Muscle of leg (tissue), 16 donors: ENCODE measurements at places on chromosomes 1 and 21. TPM values are rescaled to one million over a fixed set of nuclear protein-coding genes. Genes with fewer than 3 reads are reported as not detected.
A peak's percentile ranks its signal among the peaks of the same experiment; 100 is the strongest.

Gene TFF2
- polyA plus RNA-seq, result 0.49 TPM

GRCh38 chr1:81313289-81313688 lies 487.4 kb upstream of the ADGRL2 start:
- DNase-seq, result no peak
- no peaks in the 10 kb centered on the region for H3K27me3 ChIP-seq
- no peak overlapping the region for H3K27ac ChIP-seq
- H3K4me1 ChIP-seq, result no peaks in the 10 kb centered on the region

- H3K27me3 ChIP-seq, result no peaks in the 10 kb centered on the region
- no peaks in the 10 kb centered on the region for H3K36me3 ChIP-seq
- no peak overlapping the region for H3K4me3 ChIP-seq
- H3K4me1 ChIP-seq, result peaks cover 5% of the 10 kb centered on the region
- no peak for DNase-seq
Measured at GRCh38 chr21:29082046-29082815, 8.8 kb upstream of the CCT8 start.

Gene TNFRSF9
- 0.09 TPM for polyA plus RNA-seq

Gene SAMD13
- polyA plus RNA-seq, result 6.5 TPM

DNA sequence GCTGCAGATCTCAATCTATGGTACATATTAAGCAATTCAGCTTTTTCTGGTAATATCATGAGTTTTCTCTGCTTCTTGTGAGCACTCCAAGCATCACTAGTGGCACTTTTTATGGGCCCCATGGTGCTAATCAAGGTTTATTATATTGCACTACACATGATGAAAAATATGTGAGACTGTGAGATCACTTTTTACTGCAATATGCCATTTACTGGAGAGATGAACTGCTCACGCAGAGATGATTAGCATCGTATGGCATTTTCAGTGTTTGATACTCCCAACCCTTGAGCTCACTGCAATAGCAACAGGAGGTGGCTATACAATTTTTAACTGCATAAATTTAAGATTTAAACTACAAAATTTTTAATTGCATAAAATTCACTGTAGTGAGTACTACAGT lies 8.7 kb upstream of the KCNK1 start:
- DNase-seq, result no peak
- H3K27me3 ChIP-seq, result peaks cover 2% of the 10 kb centered on the region
- no peak overlapping the region for H3K4me3 ChIP-seq
- H3K4me1 ChIP-seq, result no peaks in the 10 kb centered on the region
- no peak overlapping the region for H3K27ac ChIP-seq

Gene MYOG
- 412 TPM for polyA plus RNA-seq

- H3K27ac ChIP-seq, result no peak overlapping the region
- no peaks in the 10 kb centered on the region for H3K27me3 ChIP-seq
- peaks cover 28% of the 10 kb centered on the region for H3K4me1 ChIP-seq
- DNase-seq, result peak; percentile 38
Measured at GRCh38 chr1:157155658-157156057, 17.5 kb upstream of the ETV3 start.

- peaks cover 5% of the 10 kb centered on the region for H3K4me1 ChIP-seq
- H3K27ac ChIP-seq, result peak overlapping the region; percentile 47
- no peaks in the 10 kb centered on the region for H3K36me3 ChIP-seq
- H3K27me3 ChIP-seq, result no peaks in the 10 kb centered on the region
- H3K4me3 ChIP-seq, result no peak overlapping the region
Measured at GRCh38 chr1:192904438-192904895, 95.6 kb downstream of the RGS2 start.

- no peaks in the 10 kb centered on the region for H3K27me3 ChIP-seq
- no peak overlapping the region for H3K4me3 ChIP-seq
- no peak for DNase-seq
- H3K27ac ChIP-seq, result no peak overlapping the region
- H3K36me3 ChIP-seq, result no peaks in the 10 kb centered on the region
- no peaks in the 10 kb centered on the region for H3K4me1 ChIP-seq
Measured at GRCh38 chr1:92901126-92901525, 60.1 kb downstream of the DIPK1A start.

DNA sequence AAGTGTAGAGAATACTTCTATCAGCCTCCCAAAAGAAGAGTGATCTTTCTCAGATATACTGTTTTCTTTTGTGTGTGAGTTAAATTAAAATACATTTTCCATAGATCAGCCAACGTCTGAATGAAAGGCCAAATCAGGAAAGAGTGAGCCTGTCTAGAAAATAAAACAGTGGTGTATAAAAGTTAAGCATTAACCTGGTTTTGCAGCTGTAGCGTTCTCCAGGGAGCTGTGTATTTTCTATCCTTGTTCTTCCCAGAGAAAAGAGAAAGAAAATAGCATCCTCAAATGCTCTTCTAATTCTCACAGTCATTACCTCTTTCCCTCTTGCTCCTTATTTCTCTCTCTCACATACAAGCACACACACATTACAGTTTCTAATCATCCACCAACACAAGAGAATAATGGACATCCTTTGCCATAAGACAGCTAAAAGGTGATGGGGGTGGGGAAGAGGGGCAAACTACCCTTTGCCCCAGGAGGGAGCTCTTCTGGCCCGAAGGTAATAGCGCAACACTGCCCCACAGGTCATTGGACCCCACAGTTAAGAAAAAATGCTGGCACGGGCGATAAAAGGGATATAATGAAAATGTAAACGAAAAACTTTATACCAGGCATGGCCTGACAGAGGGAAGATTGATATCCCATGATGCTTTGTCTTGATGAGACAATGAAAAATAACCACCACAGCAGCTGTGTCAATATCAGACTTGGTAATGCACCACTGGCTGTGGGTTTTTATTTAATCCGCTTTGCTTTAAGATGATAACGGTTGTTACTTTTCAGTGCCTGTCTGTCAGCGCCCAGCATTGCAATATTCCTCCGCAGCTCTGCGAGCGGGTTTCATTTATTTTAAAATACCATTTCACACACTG lies 150.3 kb downstream of the NUF2 start:
- H3K27me3 ChIP-seq, result no peaks in the 10 kb centered on the region
- peak; percentile 20 for DNase-seq
- no peak overlapping the region for H3K4me3 ChIP-seq
- H3K27ac ChIP-seq, result no peak overlapping the region
- no peaks in the 10 kb centered on the region for H3K4me1 ChIP-seq

DNA sequence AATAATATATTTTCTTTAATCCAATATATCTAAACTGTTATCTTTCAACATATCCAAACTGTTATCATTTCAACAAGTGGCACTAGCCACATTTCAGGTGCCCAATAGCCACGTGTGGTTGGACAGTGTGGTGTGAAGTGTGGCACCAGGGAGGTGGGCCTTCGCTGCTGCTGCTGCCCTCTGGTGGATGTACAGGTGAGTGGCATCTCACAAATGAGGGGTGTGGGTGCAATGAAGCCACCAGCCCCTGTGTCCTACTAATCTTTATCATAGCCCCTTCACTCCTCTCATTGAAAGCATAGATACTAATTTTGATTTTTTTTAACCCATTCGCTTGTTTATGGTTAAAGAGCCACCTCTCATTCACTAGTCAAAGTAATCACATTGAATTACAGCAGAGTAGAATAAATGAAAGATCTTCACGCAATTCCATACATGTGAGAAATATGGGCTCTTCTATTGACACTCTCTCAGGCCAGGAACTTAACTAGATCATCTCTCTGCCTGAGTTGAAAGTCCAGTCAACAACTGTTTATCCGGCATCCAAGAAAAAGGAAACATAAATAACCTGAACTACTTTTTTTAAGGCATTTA lies 499.2 kb downstream of the OMA1 start:
- H3K27me3 ChIP-seq, result no peaks in the 10 kb centered on the region
- DNase-seq, result peak; percentile 4
- no peaks in the 10 kb centered on the region for H3K4me1 ChIP-seq
- H3K27ac ChIP-seq, result no peak overlapping the region
- H3K36me3 ChIP-seq, result no peaks in the 10 kb centered on the region
- no peak overlapping the region for H3K4me3 ChIP-seq

- no peak overlapping the region for H3K4me3 ChIP-seq
- no peak overlapping the region for H3K27ac ChIP-seq
- H3K4me1 ChIP-seq, result peaks cover 13% of the 10 kb centered on the region
- no peaks in the 10 kb centered on the region for H3K36me3 ChIP-seq
Measured at GRCh38 chr1:36080236-36080635, 3.7 kb upstream of the TEKT2 start.

DNA sequence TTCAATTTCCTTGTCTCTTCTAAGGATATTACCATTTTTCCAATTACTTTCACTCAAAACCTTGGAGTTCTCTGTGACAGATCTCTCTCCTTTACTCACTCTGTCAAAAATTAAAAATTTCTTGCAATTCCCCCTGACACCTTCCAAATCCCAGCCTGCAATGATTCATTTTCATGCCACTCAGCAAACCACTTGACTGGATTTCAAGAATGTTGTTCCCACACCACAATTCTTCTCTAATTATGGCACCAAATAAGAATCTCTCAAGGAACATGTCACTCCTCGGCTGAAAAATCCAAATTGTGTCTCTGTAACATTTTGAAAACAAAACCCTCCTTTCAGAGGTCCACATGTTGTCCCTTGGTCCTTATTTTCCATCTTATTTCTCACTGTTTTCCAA lies 438.9 kb upstream of the ZP4 start:
- DNase-seq, result no peak
- no peak overlapping the region for H3K4me3 ChIP-seq
- H3K27me3 ChIP-seq, result no peaks in the 10 kb centered on the region
- no peak overlapping the region for H3K27ac ChIP-seq
- H3K4me1 ChIP-seq, result no peaks in the 10 kb centered on the region
- H3K36me3 ChIP-seq, result no peaks in the 10 kb centered on the region

Gene LINGO4
- polyA plus RNA-seq, result 0.23 TPM

DNA sequence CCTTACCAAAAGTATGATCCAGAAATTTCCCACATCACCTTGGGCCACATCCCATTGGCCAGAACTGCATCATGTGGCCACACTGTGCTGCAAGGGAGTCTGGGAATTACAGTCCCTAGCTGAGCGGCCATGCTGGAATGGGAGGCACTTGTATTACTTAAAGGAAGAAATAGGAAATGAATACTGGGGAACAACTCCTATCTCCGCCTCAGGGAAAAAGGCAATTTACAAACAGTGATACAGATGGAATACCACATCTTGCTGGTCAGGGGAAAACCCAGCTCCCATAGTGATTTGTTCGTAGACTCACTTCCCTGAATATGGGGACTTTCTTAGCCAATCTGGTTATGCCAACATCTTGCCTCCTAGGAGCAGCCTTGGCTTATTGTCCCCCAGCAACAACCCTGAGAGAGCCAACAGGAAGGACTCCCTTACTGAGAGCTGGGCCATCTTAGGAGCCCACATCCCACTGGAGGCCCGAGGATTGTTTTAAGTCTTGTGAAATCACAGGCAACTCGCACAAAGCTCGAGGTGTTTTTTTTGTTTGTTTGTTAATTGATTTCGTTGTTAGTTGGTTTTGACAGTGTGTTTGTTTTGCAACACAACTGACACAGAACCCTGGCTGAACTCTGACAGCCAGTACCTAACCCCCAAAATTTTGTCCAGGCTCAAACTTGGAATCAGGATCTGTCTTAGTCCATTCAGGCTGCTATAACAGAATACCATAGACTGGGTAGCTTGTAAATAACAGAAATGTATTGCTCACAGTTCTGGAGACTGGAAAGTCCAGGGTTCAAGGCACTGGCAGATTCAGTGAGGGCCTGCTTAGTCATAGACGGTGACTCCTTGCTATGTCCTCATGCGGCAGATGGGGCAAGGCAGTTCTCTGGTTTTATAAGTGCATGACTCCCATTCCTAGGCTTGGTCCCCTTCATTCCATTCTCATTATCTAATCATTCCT lies 14.9 kb downstream of the CDA start:
- H3K27ac ChIP-seq, result no peak overlapping the region
- no peaks in the 10 kb centered on the region for H3K36me3 ChIP-seq
- no peaks in the 10 kb centered on the region for H3K4me1 ChIP-seq
- H3K27me3 ChIP-seq, result peaks cover 2% of the 10 kb centered on the region

GRCh38 chr1:10889650-10890353 lies 93.4 kb upstream of the CASZ1 start:
- H3K4me1 ChIP-seq, result peaks cover 14% of the 10 kb centered on the region
- H3K27ac ChIP-seq, result no peak overlapping the region
- H3K4me3 ChIP-seq, result no peak overlapping the region
- H3K27me3 ChIP-seq, result peaks cover 40% of the 10 kb centered on the region
- no peaks in the 10 kb centered on the region for H3K36me3 ChIP-seq

DNA sequence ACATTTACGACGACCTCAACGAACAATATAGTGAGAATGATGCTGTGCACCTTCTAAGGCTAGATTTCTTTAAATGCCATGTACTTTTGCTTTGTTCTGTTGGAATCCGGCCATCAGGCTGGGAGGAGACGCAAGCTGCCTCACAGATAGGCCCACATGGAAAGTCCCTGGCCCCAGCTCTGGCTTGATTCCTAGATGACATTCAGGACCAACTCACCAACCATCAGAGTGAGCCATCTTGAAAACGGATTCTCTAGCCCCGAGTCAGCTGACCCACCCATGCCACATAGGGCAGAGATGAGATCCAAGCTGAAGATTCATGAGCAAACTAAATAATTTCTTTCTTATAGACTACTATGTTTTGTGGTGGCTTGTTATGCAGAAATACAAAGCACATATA lies 164.4 kb downstream of the ZNF281 start:
- no peak for DNase-seq
- H3K27ac ChIP-seq, result no peak overlapping the region
- no peak overlapping the region for H3K4me3 ChIP-seq
- H3K36me3 ChIP-seq, result no peaks in the 10 kb centered on the region
- H3K27me3 ChIP-seq, result peaks cover 16% of the 10 kb centered on the region
- peaks cover 6% of the 10 kb centered on the region for H3K4me1 ChIP-seq

DNA sequence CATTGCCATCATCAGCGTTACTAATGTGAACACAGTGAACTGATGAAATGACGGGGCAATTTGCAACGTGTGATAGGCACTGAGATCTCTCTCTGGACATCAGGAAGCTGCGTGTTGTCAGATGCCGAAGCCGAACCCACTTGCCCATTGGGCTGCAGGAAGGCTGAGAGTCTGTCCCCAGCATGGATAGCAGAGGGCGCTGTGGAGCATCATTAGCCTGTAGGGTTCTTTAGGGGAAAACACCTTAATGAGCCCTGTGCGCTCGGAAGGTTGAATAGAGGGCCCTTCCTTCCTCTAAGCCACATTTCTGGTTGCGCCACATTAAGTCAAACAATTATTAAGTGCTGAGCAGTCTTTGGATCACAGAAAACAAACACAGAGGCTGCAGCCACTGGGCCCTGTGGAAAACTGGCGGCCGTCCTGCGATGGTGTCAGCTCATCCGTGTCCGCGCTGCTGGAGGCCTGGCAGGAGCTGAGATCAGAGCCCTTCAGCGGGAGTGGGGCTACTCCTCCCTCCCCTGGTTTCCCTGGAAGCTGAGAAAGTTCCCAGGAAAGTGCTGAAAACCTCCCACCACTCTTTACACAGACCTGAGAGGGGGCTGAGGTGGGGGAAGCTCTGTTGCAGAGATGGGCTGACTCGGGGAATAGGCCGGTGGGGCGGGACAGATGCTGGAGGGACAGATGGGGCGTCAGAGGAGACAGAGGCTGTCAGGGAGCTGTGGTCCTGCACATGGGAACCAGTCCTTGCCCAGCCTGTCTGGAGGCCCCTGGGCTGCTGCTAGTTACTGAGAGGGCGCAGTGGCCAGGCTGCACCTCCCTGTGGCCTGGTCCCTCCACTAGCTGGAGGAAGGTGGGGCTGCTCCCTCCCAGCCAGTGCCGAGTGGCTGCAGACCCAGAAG lies 12.7 kb downstream of the TFF2 start:
- no peak overlapping the region for H3K4me3 ChIP-seq
- H3K4me1 ChIP-seq, result peaks cover 7% of the 10 kb centered on the region
- H3K27me3 ChIP-seq, result peaks cover 6% of the 10 kb centered on the region
- H3K36me3 ChIP-seq, result no peaks in the 10 kb centered on the region
- peak; percentile 56 for DNase-seq

GRCh38 chr1:6762060-6762459 lies 23.2 kb upstream of the CAMTA1 start:
- no peaks in the 10 kb centered on the region for H3K4me1 ChIP-seq
- no peak overlapping the region for H3K4me3 ChIP-seq
- no peak overlapping the region for H3K27ac ChIP-seq
- no peak for DNase-seq
- H3K27me3 ChIP-seq, result peaks cover 6% of the 10 kb centered on the region
